ENCODE measurements at places on chromosomes 11 and 22.

GRCh38 chr22:25680956-25681355, 61.0 kb upstream of the MYO18B start:
- no peak for DNase-seq

DNA sequence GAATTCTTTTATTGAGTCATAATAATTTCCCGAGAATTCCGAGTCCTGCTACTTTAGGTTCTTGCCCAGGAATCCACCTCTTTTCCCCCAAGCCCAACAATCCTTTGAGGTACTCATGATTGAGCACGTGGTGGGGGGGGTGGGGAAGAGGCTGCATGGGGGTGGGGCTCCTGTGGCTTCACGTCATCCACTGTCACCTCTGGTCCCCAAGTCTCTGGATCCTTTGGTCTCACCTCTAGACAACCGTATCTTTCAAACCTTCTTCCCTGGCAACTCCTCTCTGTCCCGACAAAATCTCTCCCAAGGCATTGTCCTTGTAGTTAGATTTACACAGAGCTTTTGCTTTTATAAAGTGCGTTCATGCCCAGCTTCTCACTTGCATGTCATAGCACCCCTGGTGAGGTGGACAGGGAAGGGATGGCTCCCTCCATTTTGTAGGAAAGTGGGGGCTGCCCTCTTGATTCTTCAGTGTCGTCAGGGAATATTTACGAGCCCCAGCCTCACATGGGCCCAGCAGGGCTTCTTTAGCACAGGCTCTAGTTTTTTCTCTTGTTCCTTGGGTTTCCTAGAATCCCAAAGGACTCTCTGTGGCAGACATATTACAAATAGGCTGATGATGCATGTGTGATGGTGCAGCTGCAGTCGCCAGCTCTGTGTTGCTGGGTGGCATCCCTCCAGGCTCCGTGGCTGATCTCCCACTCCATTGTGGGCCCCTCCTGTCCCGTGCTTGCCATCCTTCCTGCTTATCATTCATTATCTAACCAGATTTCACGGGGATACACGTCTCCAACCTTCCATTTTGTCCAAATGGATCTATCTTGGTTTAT, 8.4 kb downstream of the UCP3 start:
- DNase-seq, result no peak

DNA sequence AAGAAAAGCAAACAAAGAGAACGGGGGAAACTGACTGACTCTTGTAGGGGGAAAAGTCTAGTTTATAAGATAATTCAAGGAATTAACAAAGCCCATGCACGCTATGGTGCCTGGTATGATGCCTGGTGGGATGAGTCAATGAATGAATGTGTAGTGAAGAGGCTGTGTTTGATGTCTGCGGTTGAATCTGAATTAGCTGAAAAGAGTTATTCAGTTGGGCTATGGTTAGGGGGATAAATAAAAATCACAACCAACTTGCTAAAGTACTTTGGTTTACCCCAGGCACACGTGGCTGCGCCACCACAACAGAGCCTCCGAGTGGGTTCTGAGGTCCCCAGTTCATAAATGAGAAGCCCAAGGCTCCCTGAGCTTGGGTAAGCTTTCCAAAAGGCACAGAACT, 369.3 kb upstream of the SYN3 start:
- DNase-seq, result no peak

- DNase-seq, result peak; percentile 71
These were observed 45.9 kb downstream of the ZNF143 start for GRCh38 chr11:9506489-9507276.

GRCh38 chr11:18650859-18651557, 16.9 kb upstream of the SPTY2D1 start:
- peak; percentile 16 for DNase-seq

DNA sequence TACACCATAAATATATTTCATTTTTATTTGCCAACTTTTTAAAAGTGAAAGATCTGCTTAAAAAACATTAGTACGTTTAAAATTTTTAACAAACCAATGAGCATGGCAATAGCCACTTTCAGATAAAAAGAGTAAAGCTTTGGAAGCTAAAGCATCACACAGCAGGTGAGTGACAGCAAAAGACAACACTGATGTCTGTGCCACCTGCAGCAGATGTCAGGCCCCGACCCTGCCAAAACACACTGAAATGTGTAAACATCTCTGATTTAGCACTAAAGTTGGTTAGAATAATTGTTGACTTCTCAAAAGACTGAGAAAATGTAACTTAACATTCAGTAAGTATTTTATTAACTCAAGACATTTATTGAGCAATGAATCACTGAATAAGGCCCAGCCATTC, 232.9 kb downstream of the DLG2 start:
- DNase-seq, result no peak

GRCh38 chr11:10204021-10204420, 90.0 kb downstream of the SBF2 start:
- no peak for DNase-seq

GRCh38 chr11:41532413-41532812, 73.0 kb upstream of the LRRC4C start:
- DNase-seq, result no peak

GRCh38 chr22:43036282-43036829, 21.4 kb upstream of the PACSIN2 start:
- DNase-seq, result no peak

DNA sequence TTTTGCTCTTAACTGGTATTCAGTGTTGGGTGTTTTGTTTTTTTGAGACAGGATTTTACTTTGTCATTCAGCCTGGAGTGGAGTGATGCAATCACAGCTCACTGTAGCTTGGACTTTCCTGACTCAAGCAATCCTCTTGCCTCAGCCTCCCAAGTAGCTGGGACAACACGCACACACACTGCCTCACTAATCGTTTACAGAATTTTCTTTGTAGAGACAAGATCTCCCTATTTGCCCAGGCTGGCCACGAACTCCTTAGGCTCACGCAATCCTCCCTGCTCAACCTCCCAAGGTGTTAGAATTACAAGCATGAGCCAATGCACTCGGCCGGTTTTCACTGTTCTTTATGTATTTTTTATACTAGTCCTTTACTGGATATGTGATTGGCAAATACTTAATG, 51.0 kb upstream of the IGLL5 start:
- no peak for DNase-seq

DNA sequence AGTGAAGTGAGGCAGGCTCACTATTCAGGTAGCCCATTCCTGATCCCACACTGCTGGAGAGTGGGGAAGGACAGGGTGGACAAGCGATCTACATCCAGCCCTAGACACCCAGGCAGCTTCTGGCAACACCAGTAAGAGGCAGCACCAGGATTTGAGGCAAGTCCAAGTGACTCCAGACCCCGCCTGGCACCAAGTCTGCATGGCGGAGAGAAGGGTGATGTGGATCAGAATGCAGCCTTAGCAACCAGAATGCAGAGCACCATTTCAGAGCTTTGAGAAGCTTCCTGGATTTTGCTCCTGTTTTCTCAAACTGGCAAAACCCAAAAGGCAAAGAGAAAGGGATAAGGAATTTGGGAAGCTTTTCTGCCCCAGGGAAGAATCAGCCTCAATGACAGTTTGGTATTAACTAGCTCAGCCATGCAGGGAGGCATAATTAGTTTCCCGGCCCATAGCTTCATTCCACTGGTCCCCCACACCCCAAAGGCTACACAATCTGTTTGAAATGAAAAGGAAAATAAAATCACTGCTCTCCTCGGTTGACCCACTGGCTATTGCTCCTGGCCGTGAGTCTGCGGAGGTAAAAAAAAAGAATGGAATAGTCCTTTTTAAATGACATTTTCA, 17.3 kb downstream of the GALNT18 start:
- DNase-seq, result no peak

- DNase-seq, result peak; percentile 95
These were observed at the start of gene EIF3M for GRCh38 chr11:32583459-32584271. TSS of gene EIF3M (plus strand) at chr11:32583831. CDS start at chr11:32583888, 57 bp downstream.

- peak; percentile 20 for DNase-seq
These were observed 84.4 kb upstream of the MYOD1 start for GRCh38 chr11:17634776-17635550.

- no peak for DNase-seq
These were observed 21.2 kb downstream of the PTPRJ start for GRCh38 chr11:48001438-48002021.

DNA sequence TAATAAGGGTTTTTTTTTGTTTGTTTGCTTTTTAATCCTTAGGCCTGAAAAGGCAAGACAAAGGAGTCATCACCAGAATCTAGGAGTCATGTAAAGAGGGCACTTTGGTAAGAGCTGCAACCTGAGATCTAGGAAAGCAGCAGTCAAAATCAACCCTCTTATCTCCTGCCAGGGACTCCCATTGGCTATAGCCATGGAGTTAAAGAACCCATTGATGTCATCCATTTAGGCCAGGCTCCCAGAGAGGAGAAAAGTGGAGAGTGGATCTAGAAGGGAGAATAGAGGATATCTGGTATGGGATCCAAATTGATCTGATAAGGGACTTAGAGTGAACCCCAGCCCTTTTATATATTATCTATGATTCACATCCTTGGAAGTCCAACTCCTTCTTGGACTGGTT, 35.9 kb downstream of the ZNF215 start:
- no peak for DNase-seq

DNA sequence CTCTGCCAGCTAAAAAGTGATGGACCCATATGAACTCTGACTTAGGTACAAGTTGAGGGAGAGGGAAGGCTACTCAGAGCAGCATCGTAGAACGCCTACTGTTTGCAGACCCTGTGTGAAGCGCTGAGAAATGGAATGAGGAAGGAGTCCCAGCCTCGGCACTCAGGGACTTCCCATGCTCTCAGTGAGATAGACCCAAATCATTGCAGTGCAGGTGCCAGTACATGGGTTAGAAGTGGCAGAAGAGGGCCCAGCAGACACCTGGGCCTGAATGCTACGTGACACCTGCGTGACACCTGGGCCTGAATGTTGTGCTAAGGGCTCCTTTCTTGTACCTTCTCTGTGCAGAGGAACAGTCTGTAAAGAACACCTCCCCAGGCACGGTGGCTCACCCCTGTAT, 2.6 kb upstream of the PDGFB start:
- no peak for DNase-seq

- no peak for DNase-seq
These were observed 3.2 kb upstream of the BDNF start for GRCh38 chr11:27703481-27703880.

GRCh38 chr11:44866286-44866685, 84.4 kb downstream of the TP53I11 start:
- no peak for DNase-seq

DNA sequence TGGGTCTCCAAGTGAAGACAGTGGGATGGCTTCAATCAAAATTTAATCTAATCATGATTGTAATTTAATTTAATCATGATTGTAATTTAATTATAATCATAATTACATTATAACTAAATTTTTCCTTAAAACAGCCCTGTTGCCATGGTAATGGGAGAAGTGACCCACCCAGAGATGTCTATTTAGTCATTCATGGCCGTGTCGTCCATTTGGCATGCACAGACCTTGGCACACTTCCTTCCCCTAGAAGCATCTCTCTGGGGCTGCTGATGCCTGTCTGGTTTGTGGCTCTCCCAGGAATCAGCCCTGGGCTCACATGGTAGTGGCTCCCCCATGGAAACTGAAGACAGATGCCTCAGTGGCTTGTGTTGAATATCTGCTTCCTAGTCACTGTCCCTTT, 27.0 kb downstream of the P4HA3 start:
- no peak for DNase-seq

- DNase-seq, result no peak
These were observed 1130.5 kb downstream of the BRD1 start for GRCh38 chr22:48697223-48697622.

Measured in SK-N-SH (cell line).